ENCODE measurements at places on chromosomes 12 and 14.

DNA sequence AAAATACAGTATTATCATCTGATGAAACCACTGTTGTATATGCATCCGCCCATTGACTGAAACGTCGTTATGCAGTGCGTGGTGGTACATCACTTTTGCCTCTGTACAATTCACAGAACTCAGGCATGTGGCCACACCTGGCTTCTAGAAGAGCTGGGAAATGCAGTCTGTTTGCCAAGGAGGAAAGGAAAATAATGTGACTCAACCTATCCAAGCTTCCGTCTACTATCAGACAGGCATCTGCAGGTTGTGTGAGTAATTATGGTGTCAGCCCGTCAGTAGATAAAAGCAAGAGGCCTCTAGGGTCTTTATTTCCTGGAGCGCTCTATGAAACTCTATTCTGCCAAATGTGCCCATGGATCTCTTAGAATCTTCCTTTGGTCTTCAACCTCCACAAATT is 111.6 kb downstream of the BBS10 start:
- DNase-seq = no peak

DNA sequence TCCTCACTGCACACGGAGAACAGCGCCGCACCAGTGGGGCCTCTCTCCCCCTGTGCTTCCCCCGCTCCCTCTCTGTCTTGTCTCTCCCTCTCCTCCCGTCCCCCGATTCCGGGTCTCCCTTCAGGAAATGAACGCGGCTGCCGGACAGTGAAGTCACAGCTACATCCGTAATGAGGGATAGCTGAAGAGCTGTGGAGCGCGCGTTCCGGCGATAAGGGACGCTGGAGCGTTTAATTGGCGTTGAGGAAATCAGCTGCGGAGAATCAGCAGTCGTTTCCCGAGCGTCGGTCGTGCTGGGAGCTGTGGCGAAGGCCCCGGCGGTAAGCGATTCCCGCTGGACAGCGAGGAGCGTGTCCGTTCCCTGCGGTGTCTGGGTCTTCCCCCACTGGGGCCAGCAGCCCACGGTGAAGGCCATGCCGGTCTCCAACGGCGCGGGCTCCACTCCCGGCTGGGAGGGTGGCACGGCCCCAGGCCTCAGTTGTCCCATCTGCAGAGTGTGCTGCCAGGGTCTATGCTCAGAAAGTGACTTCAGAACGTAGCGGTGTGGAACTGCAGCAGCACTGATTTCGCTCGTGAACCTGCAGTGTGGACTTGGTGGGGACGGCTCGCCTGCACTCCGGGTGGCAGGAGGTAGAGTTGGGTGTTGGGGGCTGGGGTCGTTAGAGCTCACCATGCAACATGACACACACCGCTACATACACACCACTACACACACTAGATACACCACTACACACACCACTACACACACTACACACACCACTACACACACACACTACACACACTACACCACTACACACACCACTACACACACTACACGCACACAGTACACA is 10.9 kb downstream of the NOC4L start:
- no peak for DNase-seq

GRCh38 chr14:56806760-56807159 is 3.5 kb downstream of the OTX2 start:
- no peak for DNase-seq

DNA sequence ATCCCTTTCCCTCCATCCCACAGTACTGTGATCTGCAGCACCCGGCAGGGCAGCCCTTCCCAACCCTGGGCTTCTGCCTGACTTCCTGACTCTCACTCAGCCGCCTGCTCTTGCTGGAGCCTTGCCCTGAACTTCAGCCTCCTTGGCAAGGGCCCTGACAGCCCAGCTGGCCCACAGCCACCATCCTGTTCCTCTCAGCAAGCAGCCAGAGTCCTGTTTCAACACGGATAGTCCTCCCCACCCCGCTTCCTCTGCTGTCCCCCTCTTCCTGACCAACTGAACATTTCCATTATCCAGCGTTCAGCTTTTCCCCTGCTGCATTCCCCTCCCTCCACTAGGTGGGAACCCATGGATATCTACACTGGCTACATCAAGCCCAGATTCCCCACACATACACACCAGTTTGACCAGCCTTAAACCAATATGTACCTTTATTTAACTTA is 74.0 kb upstream of the MDM1 start:
- DNase-seq = no peak

DNA sequence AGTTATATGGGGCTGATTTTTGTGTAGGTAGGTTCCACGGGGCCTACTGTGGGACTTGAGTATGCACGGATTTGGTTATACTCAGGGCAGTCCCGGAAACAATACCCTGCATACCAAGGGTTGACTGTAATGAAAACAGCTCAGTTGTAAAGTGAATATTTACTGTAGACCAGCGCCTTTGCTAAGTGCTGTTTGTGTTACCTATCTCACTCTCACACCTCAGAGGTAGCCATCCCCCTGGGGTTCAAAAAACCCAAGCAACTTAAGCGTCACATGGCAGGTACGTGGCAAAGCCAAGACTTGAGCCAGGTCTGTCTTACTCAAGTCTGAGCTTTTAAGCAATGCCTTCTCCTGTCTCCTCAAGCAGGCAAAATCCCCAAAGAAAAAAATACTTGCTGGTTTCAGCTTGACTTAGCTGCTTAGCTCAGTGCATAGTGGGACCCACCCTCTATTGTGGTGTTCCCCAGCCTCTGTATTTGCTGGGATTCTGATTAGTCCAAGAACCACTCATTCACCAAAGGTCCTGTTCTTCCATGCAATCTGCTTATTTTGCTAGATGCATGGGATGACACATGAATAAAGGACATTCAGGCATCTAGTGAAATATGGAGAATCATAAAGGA is 34.2 kb upstream of the STRN3 start:
- no peak for DNase-seq

DNA sequence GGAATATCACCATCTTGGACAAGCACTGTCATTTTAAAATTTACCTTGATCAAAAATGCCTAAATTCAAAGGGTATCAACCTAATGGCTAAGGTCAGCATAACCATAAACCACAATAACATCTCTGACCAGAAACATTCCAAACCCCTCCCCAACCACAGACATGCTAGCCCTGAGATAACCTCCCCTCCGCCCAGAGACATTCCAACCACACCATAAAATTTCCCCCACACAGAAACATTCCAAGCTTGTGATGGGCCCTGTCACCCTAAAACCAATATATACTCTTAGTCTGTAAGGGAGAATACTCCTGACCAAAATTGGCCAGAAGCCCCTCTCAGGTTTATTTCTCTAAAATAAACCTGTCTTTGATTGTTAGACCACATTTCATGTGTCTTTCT is 17.7 kb downstream of the EPYC start:
- peak; percentile 49 for DNase-seq

DNA sequence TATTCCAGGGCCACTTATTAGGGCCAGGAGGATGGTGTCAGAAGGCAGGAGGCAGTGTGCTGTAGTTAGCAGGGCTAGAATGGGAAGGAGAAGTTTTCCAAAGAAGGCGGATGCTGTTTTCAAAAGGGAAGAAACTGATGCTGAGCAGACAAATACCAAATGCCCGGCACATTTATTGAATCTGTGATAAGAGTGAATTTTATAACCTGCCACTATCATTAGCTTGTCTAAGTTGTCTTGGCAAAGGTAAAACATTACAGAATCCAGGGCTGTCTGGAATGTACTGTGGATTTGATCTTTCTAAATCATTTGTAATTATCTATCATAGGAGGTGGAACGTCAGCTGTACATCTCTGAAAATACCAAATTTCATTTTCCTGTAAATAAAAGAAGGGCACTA is 40.8 kb downstream of the NDUFA12 start:
- no peak for DNase-seq

DNA sequence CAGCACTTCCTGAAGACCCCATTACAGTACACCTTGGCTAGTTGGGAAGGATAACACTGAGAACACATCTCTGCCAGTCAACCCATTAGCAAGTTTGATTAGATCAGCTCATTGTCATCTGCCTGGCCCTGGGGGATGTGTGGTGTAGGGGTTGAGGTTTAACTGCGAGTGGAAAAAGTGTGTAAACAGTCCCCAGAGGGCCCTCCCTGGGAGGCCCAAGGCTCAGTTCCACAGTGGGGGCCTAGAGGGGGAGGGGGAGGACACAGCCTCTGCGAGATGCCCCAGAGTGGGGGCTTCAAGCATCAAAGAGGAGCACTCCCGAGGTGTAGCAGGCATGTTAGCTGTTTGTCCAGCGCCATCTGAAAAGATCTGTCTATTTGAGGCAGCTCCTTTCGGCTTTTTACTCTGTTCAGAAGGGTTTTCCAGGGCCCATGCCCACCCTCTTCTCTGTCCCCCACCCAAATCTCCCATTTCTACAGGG is 344 bp downstream of the LPAR5 start:
- no peak for DNase-seq

- DNase-seq = no peak
Observed at GRCh38 chr12:43586646-43587245, 34.7 kb upstream of the ADAMTS20 start.

- no peak for DNase-seq
Observed at GRCh38 chr12:71576496-71576895, 87.2 kb downstream of the ZFC3H1 start.

- DNase-seq = no peak
Observed at GRCh38 chr14:74456684-74457564, 30.9 kb upstream of the SYNDIG1L start.

DNA sequence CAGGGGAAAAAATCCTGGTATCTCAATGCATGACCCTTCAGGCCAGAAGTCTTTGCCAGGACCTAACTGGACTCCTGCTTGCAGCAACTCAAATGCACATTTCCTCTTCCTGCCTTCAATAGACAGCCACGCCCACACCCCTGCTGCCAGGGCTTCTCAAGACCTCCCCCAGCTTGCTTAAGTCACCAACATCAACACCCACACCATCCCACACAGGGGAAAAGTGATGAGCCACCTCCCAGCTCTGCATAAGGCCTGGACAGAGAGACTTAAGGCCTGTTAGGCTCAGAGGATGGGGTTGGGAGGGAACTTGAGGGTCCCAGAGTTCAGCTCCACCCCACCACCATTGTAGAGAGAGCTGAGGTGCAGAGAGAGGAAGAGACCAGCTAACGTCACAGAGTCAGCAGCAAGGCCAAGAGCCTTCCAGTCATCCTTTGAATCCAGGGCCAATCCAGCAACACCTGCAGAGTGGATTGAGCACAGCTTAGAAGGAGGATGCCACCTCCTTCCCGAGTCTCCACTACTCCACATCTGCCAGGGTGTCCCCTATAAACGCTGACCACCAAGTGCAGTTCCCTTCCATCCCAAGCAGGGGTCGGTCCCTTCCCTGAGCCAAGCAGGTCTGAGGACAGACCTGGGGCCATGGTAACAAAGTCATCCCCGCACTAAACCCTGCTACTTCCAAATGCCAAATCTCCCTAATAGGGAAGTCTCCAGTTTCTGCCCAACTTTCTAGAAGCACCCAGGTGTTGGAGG is 50.0 kb downstream of the KDM2B start:
- no peak for DNase-seq

GRCh38 chr14:23322568-23323517 is 1.6 kb downstream of the PABPN1 start:
- no peak for DNase-seq

DNA sequence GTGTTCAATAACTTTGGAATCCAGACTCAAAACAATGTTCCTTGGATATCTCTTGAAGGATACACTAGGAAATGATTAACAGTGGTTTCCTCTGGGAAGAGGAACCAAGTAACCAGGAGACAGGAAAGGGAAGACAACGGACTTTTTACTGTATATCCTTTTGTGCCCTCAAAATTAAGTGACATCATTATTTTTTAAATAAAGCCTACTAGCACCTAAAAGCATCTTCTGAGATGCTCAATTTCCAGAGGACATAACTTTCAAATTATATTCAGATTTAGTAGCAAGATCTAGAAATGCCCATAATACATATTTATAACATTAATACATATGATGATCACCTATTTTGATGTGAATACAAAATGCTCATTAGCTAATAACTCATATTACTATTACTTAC is 6.5 kb downstream of the HECTD1 start:
- no peak for DNase-seq

DNA sequence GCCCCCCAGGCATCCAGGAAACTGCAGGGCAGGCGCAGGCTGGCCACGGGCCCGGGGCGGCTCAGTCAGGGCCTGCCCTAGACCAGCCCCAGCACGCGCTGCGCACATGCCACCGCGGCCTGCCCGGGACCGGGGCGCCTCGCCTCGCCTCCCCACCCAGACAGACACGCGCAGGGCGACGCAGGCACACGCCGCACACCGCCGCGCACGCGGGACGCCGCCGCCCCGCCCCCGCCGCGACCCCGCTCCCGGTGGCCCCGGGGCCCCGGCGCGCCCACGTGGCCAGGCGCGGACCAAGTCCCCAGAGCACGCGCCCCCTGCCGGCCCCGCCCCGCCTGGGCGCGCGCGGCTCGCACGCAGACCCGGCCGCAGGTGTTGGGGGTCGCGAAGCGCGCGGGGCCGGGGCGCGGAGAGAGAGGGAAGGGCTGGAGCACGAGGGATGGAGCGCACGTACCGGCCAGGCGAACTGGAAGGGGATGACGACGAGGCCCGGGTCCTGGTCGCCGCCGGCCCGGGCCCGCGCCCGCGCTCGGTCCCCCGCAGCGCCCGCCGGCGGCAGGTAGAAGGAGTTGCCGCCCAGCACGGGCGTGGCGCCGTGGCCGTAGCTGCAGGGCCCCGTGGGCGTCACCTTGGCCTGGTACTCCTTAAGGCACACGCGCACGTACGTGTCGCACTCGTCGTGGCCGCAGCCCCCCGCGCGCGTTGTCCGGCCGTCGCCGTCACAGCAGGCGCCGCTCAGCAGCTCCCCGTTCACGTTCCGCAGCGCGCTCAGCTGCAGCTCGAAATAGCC is 1.1 kb downstream of the JAG2 start:
- DNase-seq = no peak

DNA sequence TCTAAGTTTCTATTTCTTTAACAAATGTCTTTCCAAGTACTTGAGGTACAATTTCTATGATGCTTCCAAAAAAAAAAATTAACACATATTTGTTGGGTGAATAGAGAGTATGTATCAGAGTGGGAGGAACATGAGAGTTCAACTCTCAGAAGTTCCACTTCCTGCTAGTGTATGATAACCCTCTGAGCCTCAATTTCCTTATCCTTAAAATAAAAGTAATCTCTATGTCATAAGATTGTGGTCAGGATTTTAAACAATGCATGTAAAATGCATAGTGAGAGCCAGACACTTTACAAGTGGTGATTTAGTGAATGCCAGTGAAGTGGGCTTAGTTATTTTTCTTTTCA is 270.3 kb upstream of the AMIGO2 start:
- no peak for DNase-seq

- no peak for DNase-seq
Observed at GRCh38 chr12:31265722-31266121, 60.2 kb downstream of the SINHCAF start.

- peak; percentile 5 for DNase-seq
Observed at GRCh38 chr12:86683568-86684304, 427.5 kb upstream of the MGAT4C start.

DNA sequence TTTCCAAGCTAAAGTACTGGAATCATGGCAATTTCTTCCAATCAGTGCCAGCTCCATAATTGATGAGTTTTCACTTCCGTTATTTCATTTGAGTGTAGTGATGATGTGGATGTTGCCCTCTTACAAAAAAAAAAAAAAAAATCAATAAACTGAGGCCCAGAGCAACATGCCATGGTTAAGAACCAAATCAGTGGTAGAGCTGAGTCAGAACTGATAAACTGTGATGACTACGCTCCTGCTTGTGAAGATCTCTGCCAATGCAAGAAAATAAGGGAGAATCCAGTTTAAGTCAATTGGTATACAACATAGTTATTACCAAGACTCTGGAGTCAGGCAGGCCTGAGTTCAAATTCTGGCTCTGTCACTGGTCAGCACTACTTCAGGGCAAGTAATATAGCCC is 102.7 kb downstream of the GPR135 start:
- DNase-seq = no peak

- DNase-seq = no peak
Observed at GRCh38 chr14:51880835-51881580, 20.6 kb downstream of the GNG2 start.

Measured in HS-27A (cell line).